Brain microvascular endothelial cell (primary cell): ENCODE measurements at places on chromosomes 13 and 19.
A peak's percentile ranks its signal among the peaks of the same experiment; 100 is the strongest.

DNA sequence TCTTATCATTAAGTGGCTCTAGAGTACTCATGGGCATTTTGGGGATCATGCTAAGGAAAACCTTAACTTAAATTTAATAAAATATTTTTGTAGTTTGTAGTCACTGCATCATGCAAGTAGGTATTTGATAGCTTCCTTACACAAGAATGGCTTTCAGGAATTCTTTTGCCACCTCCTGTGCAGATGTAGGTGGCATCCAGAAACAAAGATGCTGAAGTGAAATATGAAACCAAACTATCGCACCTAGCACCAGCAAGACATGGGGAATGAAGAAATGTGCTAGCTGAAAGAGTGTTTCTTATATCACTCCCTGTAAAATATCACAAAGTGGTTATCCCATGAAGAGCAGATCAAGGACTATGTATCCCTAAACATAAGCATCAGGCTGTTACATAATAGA is 924.5 kb upstream of the PRR20A start:
- no peak for DNase-seq

DNA sequence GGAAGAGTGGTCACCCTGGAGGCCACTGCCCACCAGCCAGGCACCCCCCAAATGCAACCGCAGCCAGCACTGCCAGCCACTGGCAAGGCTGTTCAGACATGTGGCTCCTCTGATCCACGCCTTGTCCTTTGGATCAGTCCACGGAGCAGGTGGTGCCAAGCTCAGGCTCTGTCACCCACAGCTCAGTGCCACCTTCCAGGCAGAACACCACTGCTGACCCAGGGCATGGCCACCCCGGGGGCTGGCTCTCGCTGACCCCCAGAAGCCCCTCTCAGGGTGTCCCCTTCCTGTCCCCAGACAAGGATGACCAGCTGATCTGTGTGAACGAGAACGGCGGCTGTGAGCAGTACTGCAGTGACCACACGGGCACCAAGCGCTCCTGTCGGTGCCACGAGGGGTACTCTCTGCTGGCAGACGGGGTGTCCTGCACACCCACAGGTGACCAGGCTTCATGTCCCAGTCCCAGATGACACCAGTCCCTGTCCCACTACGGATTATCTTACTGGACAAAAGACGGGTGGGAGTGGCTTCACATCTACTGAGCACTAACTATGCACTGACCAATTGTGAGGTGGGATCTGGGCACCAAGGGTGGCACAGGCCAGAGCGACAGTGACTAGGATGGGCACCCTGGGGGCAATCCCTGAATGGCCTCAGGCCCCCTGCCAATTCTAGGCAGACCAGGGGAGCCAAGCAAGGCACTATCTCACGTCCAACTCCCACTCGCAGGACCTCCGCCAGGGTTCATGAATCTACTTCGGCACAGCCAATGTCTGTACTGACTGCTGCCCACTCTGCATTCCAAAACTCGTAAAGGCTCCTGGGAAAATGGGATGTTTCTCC is 7.0 kb upstream of the F10 start:
- no peak for DNase-seq

GRCh38 chr13:96783511-96783910 is 210.8 kb downstream of the OXGR1 start:
- DNase-seq = no peak

DNA sequence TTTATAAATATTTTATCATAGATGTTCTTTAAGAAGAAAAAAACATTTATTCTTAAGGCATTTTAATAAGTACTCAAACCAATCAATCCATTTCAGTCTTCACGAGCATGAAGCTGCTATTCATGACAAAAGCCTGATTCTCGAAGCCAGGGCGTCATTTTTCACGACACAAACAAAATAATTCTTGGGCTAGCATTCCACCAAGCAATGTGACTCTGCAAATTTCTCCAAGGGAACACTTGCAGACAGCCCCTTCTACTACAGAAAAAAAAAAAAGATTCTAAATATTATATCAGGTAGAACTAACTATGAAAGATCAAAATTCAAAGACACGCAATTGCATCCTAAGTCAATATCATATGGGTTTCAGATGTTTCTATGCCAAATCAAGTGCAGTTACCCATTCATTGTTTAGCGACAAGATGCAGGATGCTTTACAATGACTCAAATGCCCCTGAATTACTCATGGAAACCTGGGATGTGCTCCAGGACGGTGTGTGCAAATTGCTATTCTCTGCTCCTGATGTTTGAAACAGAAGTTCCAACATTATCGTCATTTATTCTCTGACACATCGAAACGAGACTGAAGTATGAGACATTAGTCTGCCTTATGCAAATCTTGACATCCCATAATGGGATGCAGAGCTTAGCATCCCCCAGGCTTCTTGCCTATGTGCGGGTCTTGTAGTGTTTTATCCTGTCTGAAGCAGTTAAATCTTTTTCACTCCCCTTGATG is 517.7 kb downstream of the MYO16 start:
- peak; percentile 70 for DNase-seq

DNA sequence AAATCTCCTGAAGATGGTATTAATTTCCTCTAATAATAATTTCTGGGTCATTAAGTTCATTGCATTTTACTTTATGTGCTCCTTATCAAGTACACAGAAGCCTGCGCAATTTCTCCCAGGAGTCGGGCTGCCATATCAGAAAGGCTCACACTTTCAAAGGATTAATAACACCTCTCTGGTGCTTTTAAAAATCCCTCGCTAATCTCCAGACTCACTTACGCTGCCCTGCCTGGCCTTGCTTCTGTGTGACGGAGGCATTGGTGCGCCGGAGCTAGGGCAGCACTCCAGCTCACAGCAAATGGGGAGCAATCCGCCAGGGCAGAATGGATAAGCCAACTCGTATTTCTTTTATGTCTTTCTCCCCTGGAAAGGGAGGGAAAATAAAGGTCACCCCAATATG is 300.8 kb downstream of the EFNB2 start:
- DNase-seq = no peak

- no peak for DNase-seq
These were observed 9.8 kb downstream of the KBTBD6 start for GRCh38 chr13:41122838-41123237.

DNA sequence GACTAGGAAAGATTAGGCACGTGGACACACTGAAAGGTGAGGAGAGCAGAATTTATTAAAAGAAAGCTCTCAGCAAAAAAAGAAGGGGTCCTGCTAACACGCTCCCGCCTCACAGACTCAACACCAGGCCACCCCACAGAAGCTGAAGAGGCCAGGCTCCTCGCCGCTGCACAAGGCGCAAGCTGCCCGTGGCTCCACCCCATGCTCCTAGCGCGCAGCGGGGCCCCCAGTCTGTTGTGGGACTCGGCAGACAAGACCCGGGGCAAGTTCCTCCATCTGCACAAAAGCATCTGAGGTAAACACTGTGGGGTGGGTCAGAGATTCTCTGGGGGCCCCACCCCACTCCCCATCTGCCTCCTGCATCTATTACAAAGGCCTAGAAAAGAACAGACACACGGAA is 1462.4 kb downstream of the EFNB2 start:
- no peak for DNase-seq

- no peak for DNase-seq
These were observed 39.6 kb downstream of the ATP11A start for GRCh38 chr13:112729408-112729807.

- DNase-seq = no peak
These were observed 2.6 kb downstream of the LHB start for GRCh38 chr19:49014123-49014869.

- no peak for DNase-seq
These were observed 19.8 kb downstream of the STK24 start for GRCh38 chr13:98556968-98557631.

DNA sequence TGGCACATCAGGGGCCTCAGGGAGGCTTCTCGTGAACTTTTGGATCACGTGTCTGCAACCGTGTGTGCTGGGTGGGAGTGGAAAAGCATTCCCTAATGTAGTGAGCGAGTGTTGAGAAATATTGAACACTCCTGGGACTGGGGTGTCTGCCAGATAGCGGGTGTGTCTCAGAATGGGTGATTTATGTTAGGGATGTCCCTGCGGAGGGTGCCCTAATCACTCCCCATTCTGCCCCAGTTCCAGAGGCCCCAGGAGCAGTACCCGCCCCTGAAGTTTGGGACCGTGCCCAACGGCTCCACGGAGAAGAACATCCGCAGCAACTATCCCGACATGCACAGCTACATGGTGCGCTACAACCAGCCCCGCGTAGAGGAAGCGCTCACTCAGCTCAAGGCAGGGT is 24.2 kb upstream of the GRWD1 start:
- no peak for DNase-seq

DNA sequence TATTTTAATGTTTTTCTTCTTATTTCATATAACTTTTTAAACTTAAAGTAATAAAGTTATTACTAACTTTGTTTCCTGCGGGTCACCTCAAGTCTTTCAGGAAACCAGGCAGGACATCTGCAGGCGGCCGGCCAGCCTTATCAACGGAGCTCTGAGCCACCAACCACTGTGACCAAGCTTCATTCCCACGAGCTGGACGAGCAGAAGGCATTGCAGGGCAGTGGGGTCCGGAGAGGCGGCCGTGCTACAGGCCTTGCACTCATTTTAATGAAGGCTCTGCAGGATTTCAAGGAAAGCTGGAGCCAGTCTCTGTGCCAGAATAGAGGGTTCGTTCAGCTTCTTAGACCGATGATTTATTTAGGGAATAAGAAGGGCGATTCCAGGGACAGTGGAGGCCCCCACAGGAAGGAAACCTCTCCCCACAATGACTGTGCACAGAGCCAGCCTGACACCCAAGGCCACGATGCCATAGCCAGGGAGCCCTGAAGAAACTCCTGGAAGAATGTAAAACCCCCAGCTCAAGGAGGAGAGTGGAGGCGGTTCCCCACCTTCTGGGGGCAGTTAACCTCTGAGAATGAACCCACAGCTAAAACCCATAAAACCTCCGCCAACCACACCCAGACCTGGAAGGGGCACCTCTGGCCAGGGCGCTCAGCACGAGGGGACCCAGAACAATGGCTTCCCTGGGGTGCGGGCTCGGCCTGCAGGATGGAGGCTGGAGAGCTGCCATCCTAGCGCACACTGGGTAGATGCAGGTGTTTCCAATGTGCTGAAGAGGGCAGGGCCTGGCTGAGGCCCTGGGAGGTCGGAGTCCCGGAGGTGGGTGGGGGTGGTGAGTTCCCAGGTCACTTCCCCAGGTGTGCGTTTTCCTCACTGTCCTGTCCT is 75.0 kb downstream of the RASA3 start:
- DNase-seq = no peak

- no peak for DNase-seq
These were observed 25.9 kb upstream of the SPACA7 start for GRCh38 chr13:112350300-112350699.

DNA sequence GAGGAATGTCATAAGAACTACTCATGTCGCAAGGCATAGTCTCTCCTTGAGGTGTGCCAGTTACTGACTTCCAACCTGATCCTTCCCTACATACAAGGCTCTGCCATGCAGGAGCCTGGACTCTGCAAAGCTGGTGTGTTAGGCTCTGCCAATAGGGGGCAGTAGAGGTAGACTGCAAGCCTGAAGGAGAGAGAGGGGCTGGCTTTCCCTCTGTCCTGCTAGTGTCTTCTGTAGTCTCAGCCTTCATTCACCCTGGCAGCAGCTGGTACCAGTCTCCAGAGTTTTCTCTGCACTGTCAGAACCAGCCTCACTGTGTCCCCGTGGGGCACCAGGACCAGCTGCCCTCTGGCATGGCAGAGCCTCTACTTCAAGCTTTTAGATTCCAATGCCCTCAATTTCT is 14.5 kb downstream of the SHISA2 start:
- DNase-seq = no peak

GRCh38 chr13:49428041-49428763 is 15.7 kb downstream of the CAB39L start:
- no peak for DNase-seq

GRCh38 chr13:20160306-20161274 is at the start of gene GJA3:
TSS of gene GJA3 (minus strand) at chr13:20161052. CDS start at chr13:20143288, 17,764 bp downstream.
- no peak for DNase-seq

- DNase-seq = no peak
These were observed 80.5 kb downstream of the STK24 start for GRCh38 chr13:98496479-98496791.

DNA sequence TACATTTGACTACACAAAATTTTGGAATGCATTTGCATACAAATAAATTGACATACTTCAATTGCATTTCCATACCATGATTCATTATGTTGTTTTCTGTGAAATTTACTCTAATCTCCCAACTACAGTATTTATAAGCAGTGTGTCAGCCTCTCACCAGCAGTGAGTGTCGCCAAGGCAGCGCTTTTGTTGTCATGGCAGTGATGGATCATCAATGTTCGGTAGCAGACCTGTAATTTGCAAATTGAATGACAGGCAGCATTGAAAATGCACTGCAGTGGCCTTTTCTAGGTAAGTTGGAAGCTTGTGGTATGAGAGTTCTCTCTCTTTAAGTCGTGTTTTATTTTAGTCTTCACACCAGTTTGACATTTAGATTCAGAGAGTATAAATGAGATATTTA is 534.1 kb downstream of the PCDH17 start:
- DNase-seq = no peak

- no peak for DNase-seq
These were observed 24.9 kb downstream of the MPND start for GRCh38 chr19:4368128-4368820.

DNA sequence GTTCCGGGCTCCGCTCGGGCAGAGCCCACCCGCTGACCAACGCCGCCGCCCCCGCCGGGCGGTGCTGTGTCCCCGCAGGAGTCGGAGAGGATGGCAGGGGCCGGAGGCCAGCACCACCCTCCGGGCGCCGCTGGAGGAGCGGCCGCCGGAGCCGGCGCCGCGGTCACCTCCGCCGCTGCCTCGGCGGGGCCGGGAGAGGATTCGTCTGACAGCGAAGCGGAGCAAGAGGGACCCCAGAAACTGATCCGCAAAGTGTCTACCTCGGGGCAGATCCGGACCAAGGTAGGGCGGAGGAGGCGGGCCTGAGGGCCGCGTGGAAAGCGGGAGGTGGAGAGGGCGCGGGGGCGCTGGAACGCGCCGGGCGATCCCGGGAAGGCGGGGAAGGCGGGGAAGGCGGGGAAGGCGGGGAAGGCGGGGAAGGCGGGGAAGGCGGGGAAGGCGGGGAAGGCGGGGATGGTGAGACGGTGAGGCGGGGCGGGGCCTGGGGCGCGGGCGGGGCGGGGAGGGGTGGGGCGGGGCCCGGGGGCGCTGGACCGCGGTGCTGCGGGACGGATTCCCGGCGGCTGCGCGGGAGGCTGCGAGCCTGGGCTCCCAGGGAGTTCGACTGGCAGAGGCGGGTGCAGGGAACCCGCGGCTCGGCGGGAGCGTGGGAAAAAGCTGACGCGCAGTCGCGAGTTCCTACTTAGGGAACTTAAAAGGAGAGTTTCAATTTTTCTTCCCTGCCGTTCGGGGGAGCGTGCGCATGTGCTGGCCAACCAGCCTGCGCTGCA is 421 bp downstream of the DGKH start:
- peak; percentile 78 for DNase-seq

GRCh38 chr19:14407605-14408484 is 11.3 kb downstream of the DDX39A start:
- no peak for DNase-seq

- DNase-seq = no peak
These were observed 32.7 kb upstream of the SOX1 start for GRCh38 chr13:112034231-112034630.
